A549 treated with DMSO at 1 μM for 4 hours (cell line): ENCODE measurements at places on chromosomes 3 and 15. TPM values are rescaled to one million over a fixed set of nuclear protein-coding genes. Genes with fewer than 3 reads are reported as not detected.

The SCG5 gene
- total RNA-seq, result 1.6 to 3.7 TPM (median 2.2 TPM) in 5 replicates

The CLDN16 gene
- 0.06 to 0.11 TPM in 2 of 5 replicates, not detected in the others for total RNA-seq

The NOX5 gene
- total RNA-seq, result 0.12 to 0.48 TPM (median 0.20 TPM) in 5 replicates

The CILP gene
- total RNA-seq, result 0.05 to 0.08 TPM (median 0.08 TPM) in 5 replicates

The GOLGA8M gene
- total RNA-seq, result not detected in 5 replicates

The NECTIN3 gene
- 22.5 to 37.4 TPM (median 30.7 TPM) in 5 replicates for total RNA-seq

The SEMA7A gene
- total RNA-seq, result 2.9 to 4.6 TPM (median 3.4 TPM) in 5 replicates

The NANOGP8 gene
- total RNA-seq, result not detected in 5 replicates

The ULK3 gene
- 28.2 to 50.1 TPM (median 34.5 TPM) in 5 replicates for total RNA-seq

The RBP2 gene
- not detected in 5 replicates for total RNA-seq

The GRAMD1C gene
- 0.31 to 1.4 TPM (median 0.71 TPM) in 5 replicates for total RNA-seq

The A4GNT gene
- not detected in 5 replicates for total RNA-seq

The IL5RA gene
- not detected in 5 replicates for total RNA-seq

The LRRC49 gene
- 3.6 to 5.4 TPM (median 4.8 TPM) in 5 replicates for total RNA-seq

The RTP3 gene
- total RNA-seq, result not detected in 5 replicates

The UCN2 gene
- 8.8 to 14.2 TPM (median 10.2 TPM) in 5 replicates for total RNA-seq

The GATA2 gene
- total RNA-seq, result 5.0 to 5.5 TPM (median 5.0 TPM) in 5 replicates

The AHSG gene
- 0.08 TPM in 1 of 5 replicates, not detected in the others for total RNA-seq

The VWA5B2 gene
- 0.38 to 0.56 TPM (median 0.48 TPM) in 5 replicates for total RNA-seq

The MELTF gene
- total RNA-seq, result 46.4 to 63.5 TPM (median 58.3 TPM) in 5 replicates

The BCL2A1 gene
- total RNA-seq, result 16.7 to 27.1 TPM (median 19.4 TPM) in 5 replicates

The TM4SF1 gene
- 1,538 to 2,747 TPM (median 1,894 TPM) in 5 replicates for total RNA-seq

The TLR9 gene
- 0.06 TPM in 1 of 5 replicates, not detected in the others for total RNA-seq
